CD14-positive monocyte (primary cell): ENCODE measurements at places on chromosomes 7 and 10.

DNA sequence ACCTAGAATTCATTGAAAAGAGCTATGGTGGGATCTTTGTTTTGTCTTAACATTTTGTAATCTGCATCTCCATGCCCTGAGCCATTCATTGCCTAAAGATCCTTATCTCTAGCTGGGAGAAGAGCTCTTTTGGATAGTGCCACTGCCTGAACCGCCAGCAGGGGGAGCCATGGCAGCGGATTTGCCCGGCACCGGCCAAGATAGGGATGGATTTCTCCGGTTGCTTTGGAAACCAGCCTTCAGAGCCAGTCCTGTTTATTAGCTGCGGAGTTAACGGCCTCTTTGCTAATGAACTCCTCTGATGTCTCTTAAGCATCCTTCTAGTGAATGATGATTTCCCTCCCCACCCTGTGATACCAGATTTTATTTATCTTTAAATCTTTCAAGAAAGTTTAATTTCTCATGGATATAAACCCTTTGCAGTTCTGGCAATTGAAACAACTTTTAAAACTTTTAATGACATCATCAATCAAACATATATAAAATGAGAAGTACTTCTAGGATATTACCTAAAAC, 58.2 kb upstream of the LYZL2 start:
- no peak overlapping the region for H3K4me3 ChIP-seq
- DNase-seq, result peak; percentile 33
- peaks cover 4% of the 10 kb centered on the region for H3K4me1 ChIP-seq
- no peak overlapping the region for H3K27ac ChIP-seq

DNA sequence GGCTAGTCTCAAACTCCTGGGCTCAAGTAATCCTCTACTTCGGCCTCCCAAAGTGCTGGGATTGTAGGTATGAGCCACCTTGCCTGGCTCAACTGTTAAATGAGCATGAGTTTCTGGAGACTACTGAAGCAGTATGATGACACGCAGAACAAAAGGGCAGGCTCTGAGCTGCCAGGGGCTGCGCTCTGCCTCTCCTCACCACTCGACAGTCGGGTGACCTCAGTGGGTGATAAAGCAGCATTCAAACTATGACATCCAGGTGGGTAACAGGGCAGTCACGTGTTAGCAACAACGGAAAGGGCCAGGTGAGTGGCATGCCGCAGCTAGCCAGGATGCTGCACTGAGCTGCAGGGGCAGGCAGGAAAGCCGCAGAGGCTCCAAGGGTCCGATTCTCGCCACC, 71.5 kb downstream of the CYTH3 start:
- no peak overlapping the region for H3K27ac ChIP-seq
- H3K4me3 ChIP-seq, result no peak overlapping the region
- no peak for DNase-seq
- H3K4me1 ChIP-seq, result no peaks in the 10 kb centered on the region
- H3K27me3 ChIP-seq, result no peaks in the 10 kb centered on the region

DNA sequence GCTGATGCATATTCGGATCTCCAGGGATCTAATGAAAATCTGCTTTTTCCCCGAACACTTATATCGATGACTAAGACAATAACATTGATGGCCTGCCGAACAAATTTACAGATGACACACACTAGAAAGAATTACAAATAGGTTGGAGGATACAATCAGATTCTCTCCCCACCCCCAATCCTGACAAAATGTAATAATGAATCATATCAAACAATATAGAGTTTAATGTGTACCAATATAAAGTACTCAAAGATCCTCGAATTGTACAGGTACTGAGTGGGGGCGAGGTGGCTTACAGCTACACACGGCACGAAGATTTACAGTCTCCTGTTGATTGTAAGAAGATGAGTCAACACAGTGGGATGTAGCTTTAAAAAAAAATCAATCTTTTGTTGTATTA, 182.7 kb upstream of the MKLN1 start:
- no peaks in the 10 kb centered on the region for H3K36me3 ChIP-seq
- no peaks in the 10 kb centered on the region for H3K27me3 ChIP-seq
- DNase-seq, result no peak
- no peak overlapping the region for H3K27ac ChIP-seq

DNA sequence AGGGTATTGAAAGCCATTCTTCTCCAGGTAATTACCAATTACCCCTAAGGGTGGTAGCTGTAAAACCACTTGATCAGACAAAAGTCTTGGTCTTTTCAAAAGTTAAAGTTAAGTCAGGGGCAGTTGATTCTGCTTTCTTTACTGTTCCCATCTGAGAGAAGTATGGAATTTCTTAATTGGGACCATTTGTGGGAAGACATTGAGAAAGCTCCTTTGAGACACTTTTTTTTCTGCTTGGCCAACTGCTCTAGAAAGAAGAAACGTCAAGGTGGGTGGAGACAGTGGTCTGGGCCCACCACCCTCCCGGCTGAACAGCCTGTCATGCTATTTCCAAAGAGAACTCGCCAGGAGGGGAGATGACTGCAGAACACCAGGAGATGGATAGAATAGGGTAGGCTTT, 45.3 kb downstream of the WNT2 start:
- DNase-seq, result no peak
- no peaks in the 10 kb centered on the region for H3K36me3 ChIP-seq
- H3K27me3 ChIP-seq, result no peaks in the 10 kb centered on the region

- no peaks in the 10 kb centered on the region for H3K4me1 ChIP-seq
- H3K36me3 ChIP-seq, result no peaks in the 10 kb centered on the region
- DNase-seq, result no peak
- H3K27ac ChIP-seq, result no peak overlapping the region
- no peak overlapping the region for H3K4me3 ChIP-seq
- no peaks in the 10 kb centered on the region for H3K27me3 ChIP-seq
Observed at GRCh38 chr10:74418285-74418872, 267.4 kb downstream of the ADK start.

GRCh38 chr10:32246685-32247084, 100.3 kb downstream of the EPC1 start:
- no peaks in the 10 kb centered on the region for H3K4me1 ChIP-seq
- no peak overlapping the region for H3K4me3 ChIP-seq
- no peaks in the 10 kb centered on the region for H3K27me3 ChIP-seq
- H3K36me3 ChIP-seq, result no peaks in the 10 kb centered on the region

DNA sequence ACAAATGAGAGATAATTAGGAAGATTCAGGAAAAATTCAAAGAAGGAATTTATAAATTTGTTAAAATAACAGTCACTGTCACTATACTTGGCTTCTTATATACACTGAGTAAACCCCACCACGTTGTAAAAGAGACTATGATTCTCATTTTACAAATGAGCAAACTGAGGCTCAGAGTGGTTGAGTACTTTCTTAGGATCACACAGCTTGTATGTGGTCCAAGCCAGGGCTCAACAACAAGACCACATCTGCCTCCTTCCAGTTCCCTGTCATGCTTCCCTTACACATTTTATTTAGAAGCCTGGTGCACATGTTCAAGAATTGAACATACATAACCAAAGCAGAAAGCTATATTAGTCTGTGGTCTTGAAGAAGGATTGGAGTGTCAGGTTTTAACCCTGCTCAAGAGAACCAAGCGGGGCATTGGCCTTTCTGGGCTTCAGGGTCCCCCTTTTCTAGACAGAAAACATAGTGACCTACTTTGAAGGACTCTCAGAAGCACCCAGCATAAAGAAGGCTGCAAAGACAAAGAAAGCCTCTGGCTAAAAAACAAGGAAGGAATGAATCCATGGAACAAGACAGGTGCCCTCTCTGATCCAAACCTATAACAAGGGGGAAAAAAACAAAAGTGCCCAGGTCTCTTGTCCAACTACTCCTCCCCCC, 846 bp downstream of the MRLN start:
- H3K4me1 ChIP-seq, result no peaks in the 10 kb centered on the region
- no peaks in the 10 kb centered on the region for H3K27me3 ChIP-seq
- no peak overlapping the region for H3K4me3 ChIP-seq

GRCh38 chr10:105239311-105240219, 598.5 kb downstream of the SORCS3 start:
- H3K4me3 ChIP-seq, result no peak overlapping the region
- DNase-seq, result no peak
- no peaks in the 10 kb centered on the region for H3K36me3 ChIP-seq
- H3K4me1 ChIP-seq, result no peaks in the 10 kb centered on the region

DNA sequence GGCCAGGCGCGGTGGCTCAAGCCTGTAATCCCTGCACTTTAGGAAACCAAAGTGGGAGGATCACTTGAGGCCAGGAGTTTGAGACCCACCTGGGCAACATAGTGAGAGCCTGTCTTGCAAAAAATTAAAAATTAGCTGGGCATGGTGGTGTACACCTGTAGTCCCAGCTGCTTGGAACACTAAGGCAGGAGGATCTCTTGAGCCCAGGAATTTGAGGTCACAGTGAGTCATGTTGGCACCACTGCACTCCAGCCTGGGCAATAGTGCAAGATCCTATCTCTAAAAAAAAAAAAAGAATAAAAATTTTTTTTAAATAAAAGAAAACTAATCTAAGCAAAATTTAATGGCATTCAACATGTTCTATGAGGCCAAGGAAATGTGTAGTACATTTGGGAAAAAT, 44.9 kb upstream of the UBN2 start:
- H3K27ac ChIP-seq, result no peak overlapping the region
- H3K4me3 ChIP-seq, result no peak overlapping the region
- no peaks in the 10 kb centered on the region for H3K36me3 ChIP-seq
- DNase-seq, result no peak
- H3K27me3 ChIP-seq, result no peaks in the 10 kb centered on the region

DNA sequence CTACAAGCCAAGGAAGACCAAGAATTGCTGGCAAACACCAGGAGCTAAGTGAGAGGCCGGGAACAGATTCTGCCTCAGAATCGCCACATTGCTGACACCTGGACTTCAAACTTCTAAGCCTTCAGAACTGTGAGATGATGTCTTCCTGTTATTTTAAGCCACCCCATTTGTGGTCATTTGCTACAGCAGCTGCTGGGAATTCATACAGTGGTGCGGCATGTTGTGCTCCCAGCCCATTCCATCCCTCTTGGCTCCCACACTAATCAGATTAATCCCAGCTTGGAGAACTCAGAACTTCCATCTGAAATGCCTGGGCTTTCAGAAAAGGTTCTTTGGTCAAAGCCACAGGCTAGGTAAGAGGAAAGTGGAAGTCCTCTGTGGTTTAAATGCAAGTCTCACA, 24.9 kb downstream of the TCAF1 start:
- H3K4me1 ChIP-seq, result no peaks in the 10 kb centered on the region
- H3K27ac ChIP-seq, result no peak overlapping the region
- DNase-seq, result no peak
- no peak overlapping the region for H3K4me3 ChIP-seq

- no peaks in the 10 kb centered on the region for H3K27me3 ChIP-seq
- no peak overlapping the region for H3K4me3 ChIP-seq
- DNase-seq, result no peak
- H3K36me3 ChIP-seq, result no peaks in the 10 kb centered on the region
- H3K27ac ChIP-seq, result no peak overlapping the region
- no peaks in the 10 kb centered on the region for H3K4me1 ChIP-seq
Observed at GRCh38 chr7:147571436-147572185, 1019.0 kb upstream of the C7orf33 start.
